ENCODE measurements at places on chromosomes 2 and 18. TPM values are rescaled to one million over a fixed set of nuclear protein-coding genes. Genes with fewer than 3 reads are reported as not detected.

Gene CNGA3
- 6.8 TPM for total RNA-seq

Gene SERPINB7
- 78.2 TPM for total RNA-seq

- H3K27ac ChIP-seq = peak overlapping the region; percentile 80
- DNase-seq = peak; percentile 85
- H3K4me1 ChIP-seq = peaks cover 36% of the 10 kb centered on the region
- H3K4me3 ChIP-seq = peak overlapping the region; percentile 43
These were observed 53.8 kb upstream of the RBM44 start for GRCh38 chr2:237744613-237745249.

DNA sequence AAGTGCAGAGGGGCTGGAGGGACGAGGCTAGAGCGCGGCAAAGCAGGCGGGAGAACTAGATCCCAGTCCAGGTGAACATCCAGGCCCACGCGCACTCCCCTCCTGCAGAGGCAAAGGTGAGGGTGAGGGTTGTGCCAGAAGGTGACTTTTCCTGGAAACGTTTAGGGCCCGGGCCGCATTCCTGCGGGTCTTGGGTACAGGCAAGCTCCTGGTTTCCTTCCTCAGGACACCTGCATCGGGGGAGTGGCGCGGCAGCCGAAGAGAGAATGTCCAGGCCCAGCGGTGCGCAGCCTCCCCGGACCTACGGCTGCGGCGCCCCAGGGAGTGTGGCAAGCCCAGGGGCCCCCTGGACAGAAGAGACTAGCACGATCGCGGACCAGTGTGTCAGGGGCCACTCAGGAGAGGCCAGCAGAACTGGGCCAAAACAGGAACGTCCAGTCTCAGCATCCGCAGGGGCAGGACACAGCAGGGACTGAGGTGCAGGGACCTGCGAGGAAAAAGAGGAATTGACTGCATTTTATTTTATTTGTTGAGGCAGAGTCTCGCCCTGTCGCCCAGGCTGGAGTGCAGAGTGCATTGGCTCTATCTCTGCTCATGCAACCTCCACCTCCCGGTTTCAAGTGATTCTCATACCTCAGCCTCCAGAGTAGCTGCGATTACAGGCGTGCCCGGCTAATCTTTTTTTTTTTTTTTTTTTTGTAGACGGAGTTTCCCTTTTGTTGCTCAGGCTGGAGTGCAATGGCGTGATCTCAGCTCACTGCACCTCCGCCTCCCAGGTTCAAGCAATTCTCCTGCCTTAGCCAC is 8.7 kb upstream of the IMPA2 start:
- H3K4me3 ChIP-seq = no peak overlapping the region
- no peak overlapping the region for H3K27ac ChIP-seq
- no peaks in the 10 kb centered on the region for H3K27me3 ChIP-seq
